ENCODE measurements at places on chromosomes 12 and 14.

DNA sequence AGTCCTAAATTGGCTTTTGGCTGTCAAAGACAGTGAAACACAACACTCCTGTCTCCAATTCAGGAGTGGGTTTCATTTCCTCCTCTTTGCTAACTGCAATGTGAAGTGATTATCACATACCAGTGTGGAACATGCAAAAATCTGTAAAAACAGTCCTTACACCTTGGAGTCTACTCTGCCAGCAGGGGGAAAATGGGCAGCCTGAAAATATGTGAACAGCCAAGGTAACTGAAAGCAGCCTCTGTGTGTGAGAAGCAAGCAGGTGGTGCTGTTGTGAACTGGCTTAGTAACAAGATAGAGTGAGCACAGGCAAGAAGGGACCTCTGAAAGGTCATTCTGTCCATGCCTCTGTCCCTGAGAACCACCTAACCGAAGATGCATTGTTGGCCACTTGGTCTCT is 6.0 kb downstream of the PRMT8 start:
- no peak for DNase-seq

- no peak for DNase-seq
Measured at GRCh38 chr14:66677780-66678179, 169.8 kb downstream of the GPHN start.

GRCh38 chr14:85040046-85040685 is 489.8 kb upstream of the FLRT2 start:
- no peak for DNase-seq

DNA sequence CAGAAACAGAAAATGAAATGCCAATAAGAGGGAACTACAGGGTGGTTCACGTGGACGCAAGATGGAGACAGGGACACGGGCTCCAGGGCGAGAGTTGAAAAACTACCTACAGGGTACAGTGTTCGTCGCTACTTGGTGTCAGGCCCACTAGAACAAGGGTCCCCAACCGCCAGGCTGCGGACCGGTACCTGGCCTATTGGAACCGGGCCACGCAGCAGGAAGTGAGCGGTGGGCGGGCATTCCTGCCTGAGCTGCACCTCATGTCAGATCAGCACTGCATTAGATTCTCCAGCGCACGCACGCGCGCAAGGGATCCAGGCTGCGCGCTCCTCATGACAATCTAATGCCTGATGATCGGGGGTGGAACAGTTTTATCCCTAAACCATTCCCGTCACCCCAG is 14.8 kb downstream of the INF2 start:
- DNase-seq, result no peak

DNA sequence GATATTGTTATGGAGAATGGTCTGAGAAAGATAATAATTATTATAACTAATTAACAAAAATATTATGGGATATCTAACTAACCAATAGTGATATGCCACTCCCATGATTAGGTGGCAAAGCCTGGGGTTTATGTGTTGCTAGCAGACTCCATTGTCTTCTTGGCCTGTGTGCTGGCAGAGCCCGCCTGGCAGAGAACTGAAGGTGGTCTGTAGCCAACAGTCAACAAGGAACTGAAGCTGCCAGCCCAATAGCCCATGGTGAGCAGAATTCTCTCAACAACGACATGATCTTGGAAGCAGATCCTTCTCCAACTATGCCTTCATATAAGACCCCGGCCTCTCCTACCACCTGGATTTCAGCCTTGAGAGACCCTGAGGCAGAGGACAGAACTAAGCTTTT is 258.8 kb downstream of the SLC15A4 start:
- DNase-seq, result no peak

GRCh38 chr12:45303945-45304344 is 88.0 kb downstream of the ANO6 start:
- DNase-seq, result no peak

GRCh38 chr14:74968811-74969210 is 13.4 kb upstream of the PGF start:
- no peak for DNase-seq

DNA sequence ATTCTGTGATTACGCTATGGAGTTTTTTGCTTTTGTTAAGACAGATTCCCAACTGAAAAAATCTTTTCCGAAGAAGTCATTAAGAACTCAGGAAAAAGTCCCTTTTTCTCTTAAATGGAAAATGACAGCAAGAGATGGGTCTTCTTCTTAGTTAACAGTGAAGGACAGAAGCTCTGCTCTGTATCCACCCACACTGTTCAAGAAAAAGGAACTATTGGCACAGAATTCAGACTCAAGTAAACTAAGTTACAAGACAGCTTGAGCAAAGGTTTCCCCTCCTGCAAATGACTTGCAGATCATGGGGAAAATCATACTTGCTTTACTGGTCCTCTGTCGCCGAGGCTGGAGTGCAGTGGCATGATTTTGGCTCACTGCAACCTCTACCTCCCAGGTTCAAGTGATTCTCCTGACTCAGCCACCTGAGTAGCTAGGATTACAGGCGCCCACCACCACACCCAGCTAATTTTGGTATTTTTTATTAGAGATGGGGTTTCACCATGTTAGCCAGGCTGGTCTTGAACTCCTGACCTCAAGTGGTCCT is 137.1 kb upstream of the AEBP2 start:
- DNase-seq, result no peak

- DNase-seq, result no peak
Measured at GRCh38 chr12:66163289-66163688, 6.5 kb downstream of the TMBIM4 start.

DNA sequence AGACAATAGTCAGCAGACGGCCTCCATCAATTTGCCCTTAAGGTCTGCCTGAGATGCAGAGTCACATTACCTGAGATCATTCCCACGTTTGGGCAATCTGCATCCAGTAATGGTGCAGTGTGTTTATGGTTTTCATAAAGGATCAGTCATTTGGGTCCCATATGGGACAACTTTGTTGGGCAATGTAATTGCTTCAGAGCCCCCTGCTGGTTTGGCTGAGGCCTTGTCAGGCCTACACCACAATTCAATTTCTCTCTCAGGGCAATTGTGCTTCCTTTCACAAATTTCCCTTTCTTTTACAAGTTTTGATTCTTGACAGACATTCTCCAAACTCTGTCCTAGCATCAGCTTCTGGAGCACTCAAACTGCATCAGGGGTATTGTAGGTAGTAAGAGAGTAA is 191.2 kb upstream of the SSTR1 start:
- DNase-seq, result no peak

DNA sequence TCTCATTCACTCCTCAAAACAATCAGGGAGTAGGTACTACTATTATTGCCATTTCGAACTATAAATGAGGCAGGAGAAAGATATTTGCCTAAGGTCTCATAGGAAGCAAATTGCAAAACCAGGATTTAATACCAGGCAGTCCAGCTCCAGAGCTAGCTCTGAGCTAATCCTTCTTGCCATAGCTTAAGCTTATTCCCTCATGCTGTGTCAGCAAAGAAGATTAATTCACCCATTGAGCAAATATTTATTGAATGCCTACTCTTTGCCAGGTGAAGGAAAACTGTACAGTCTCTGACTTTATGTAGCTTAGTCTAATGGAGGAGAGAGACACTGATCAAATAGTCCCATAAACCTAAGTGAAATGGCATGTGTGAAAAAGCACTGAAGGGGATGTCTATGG is 19.5 kb downstream of the KCNA5 start:
- no peak for DNase-seq

DNA sequence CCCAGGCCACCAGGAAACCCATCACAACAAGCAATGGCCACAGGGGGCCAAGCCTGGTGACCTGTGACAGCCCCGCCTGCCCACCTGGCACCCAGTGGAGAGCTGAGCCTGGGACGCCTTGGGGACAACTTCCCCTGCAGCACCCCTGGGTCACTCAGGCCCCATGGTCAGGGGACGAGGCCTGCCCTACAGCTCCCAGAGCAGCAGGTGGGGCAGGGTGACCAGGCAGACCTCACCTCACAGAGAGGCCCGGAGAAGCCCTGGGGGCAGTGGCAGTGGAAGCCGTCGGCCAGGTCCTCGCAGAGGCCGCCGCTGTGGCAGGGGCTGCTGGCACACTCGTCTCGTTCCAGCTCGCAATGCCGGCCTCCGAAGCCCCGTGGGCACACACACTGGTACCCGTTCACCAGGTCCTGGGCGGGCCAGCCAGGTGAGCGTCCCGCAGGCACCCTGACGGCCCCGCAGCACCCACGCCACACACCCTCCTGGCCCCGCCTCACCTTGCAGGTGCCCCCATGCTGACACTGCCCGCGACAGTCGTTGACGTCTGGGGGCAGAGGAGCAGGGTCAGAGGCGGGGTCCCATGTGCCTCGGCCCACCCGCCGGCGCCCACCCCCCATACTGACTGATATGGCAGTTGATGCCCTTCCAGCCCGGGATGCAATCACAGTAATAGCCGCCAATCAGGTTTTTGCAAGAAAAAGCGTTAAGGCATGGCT is 18.1 kb downstream of the JAG2 start:
- no peak for DNase-seq

- DNase-seq, result no peak
Measured at GRCh38 chr12:88834226-88834625, 254.0 kb upstream of the KITLG start.

- no peak for DNase-seq
Measured at GRCh38 chr12:76206677-76207072, 122.2 kb upstream of the NAP1L1 start.

DNA sequence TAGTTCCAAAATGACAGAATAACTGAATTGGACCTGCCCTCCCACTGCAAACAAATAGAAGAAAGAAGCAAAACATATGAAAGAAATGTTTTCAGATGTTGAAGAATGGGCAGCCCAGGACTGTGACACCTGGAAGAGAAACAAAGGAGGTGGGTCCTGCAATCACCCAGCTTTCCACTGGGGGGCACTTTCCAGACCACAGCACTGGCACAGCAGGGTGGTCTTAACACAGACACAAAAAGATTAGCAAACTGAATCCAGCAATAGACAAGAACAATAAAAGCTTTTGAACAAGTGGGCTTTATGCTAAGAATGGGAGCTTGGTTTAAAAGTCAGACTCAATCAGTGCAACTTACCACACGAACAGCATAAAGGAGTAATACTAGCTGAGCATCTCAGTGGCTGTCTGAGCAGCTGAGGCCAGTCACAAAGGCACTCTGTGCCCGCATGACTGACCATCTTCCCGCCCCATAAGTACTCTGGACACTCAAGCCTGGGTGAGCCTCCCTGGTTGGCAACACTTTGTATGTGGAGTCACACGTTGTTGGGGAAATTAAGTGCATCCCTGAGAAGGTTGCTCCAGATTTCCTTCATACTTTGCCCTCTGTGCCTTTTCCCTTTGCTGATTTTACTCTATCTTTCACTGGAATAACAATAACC is 27.7 kb downstream of the JKAMP start:
- DNase-seq, result no peak

GRCh38 chr12:121751034-121751433 is 38.5 kb downstream of the TMEM120B start:
- no peak for DNase-seq

- DNase-seq, result peak; percentile 54
Measured at GRCh38 chr12:110546339-110546738, 36.8 kb downstream of the PPTC7 start.

DNA sequence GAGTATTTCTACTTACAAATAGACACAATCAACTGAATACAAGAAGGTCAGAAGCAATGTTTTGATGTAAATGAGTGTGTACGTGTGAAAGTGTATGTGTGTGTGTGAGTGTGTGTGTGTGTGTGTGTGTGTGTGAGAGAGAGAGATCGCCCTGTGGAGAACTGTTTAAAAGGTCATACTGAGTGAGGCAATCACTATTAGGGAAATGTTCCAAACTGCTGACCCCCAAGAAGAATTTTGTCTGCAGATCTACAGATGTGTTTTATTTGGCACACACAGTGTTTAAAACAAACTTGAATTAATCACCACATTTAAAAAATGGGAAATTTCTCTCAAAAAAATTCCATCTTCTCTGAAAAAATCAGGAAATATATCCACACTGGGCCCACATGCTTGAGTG is 1069.1 kb downstream of the SLC6A15 start:
- no peak for DNase-seq

GRCh38 chr12:109605599-109606228 is 32.1 kb downstream of the MVK start:
- DNase-seq, result no peak

GRCh38 chr14:90697577-90698206 is 118.5 kb downstream of the TTC7B start:
- peak; percentile 67 for DNase-seq

- no peak for DNase-seq
Measured at GRCh38 chr12:124667506-124668326, 100.3 kb upstream of the NCOR2 start.

GRCh38 chr12:75208856-75209811 is 505 bp downstream of the KCNC2 start:
- no peak for DNase-seq

DNA sequence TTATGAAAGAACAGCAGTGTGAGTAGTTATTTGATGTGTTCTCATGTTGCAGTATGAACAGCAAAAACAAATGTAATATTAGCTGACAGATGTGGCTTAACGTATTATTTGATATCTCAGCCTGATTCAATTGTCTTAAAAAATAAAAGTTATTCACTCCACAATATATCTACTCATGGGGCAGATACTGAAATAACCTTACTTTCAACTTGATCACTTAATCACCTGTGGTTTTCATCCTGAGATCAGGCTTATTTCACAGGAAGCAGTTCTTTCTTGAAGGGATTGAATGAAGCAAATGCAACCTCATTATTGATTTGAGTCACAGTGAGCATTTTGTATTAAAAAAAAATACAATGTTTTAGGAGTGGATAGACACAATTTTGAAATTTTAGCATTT is 90.3 kb downstream of the AKAP6 start:
- DNase-seq, result no peak

DNA sequence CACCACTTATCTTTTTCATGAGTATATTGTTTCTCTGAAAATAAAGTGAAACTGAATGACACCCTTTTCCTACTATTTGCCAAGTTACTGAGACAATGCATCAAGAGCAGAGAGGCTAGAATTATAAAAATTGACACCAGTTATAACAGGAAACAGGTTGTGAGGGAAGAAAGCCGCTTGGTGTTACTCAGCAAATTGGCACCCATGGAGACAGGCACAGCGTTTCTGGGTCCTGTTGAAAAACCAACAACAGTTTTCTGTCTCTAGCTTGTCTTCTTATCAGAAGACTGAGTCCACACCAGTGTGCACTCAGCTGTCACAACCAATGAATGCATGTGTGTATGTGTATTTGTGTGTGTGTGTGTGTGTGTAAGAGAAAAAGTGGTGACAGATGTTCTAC is 267.7 kb downstream of the KCNH5 start:
- no peak for DNase-seq

Data from AG09319 (cell line).